ENCODE measurements at places on chromosomes 5 and 9.

DNA sequence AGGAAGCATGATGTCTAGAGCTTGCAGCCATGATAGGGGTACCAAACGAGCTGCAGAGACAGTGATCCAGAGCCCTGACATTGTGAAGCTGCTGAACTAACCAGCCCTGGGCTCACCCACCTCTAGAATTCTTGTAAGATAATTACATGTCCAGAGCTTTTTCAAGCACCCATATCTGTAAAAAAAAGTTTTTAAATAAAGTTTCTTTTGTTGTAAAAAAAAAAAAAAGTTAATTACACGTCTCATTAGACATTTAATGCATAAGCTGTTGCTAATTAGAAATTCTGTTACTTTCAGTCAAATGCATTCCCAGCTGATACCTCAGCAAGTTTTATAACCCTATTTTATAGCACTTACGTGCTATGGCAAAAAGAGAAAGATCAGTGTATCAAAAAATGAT lies 65.6 kb downstream of the C9orf85 start:
- DNase-seq, result no peak

- no peak for DNase-seq
Measured at GRCh38 chr9:130054325-130054786, 650 bp downstream of the GPR107 start.

DNA sequence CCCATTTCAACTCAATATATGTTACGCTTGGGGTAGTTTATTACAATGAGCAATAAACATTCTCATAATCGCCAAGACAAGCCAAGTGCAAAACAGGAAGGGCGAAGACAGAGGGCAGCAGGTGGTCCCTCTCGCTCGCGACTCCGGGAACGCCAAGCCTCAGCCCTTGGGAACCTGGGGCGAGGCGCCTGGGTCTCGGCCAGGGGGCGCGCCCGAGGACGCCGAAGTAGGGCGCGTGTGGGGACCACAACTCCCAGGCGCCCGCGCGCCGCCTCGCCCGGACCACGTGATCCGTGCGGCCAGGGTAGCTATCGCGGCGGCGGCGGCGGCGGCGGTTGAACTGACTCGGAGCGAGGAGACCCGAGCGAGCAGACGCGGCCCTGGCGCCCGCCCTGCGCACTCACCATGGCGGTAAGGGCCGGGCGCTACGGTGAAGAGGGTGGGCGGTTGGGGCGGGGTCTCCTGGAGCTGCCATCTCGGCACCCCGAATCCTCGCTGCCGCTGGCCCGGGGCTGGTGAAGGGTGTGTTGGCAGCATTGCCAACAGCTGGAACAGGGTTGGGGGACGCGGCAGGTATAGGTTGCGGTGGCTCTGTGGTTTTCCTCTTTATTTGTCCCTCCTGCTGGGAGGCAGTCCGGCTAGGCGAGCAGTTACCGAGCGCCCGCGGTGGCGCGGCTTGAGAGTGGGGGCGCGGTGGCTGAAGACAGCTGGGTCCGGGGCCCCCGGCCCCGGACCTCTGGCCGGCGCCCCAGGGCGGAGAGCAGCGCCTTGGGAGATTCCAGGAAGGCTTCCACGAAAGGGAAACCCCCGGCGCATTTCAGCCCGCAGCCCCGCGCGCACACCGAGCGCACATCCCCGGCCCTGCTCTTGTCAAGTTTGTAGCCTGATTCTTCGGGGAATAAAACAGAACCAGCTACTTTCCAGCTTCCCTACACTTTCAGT lies at the start of gene SLC31A2:
TSS of gene SLC31A2 (plus strand) at position 338 of the 942 bp plus-strand sequence. CDS start at position 406, 68 bp downstream.
- peak; percentile 89 for DNase-seq

DNA sequence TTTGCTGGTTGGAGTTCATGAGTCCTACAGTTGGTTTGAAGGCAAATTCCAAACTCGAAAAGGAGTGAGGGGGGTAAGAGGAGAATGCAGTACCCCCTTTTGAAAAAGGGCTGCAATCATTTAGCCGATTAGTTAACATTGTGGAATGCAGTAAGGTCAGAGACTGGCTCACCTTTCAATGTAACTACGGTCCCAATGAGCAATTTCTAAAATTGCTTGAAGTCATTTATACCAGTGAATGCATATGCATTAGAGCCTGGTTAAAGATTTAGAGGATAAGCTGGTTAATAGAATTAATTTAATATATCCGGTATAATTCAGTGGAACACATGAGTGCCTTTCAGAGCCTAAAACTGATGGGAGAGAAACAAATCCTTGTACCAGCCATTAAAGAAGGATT lies 172.6 kb upstream of the PAPPA start:
- DNase-seq, result no peak

GRCh38 chr9:25224309-25224708 lies 453.9 kb downstream of the TUSC1 start:
- DNase-seq, result no peak

- DNase-seq, result no peak
Measured at GRCh38 chr9:137127301-137128157, 11.4 kb upstream of the GRIN1 start.

GRCh38 chr5:72293495-72294055 lies 26.5 kb downstream of the MRPS27 start:
- DNase-seq, result no peak

DNA sequence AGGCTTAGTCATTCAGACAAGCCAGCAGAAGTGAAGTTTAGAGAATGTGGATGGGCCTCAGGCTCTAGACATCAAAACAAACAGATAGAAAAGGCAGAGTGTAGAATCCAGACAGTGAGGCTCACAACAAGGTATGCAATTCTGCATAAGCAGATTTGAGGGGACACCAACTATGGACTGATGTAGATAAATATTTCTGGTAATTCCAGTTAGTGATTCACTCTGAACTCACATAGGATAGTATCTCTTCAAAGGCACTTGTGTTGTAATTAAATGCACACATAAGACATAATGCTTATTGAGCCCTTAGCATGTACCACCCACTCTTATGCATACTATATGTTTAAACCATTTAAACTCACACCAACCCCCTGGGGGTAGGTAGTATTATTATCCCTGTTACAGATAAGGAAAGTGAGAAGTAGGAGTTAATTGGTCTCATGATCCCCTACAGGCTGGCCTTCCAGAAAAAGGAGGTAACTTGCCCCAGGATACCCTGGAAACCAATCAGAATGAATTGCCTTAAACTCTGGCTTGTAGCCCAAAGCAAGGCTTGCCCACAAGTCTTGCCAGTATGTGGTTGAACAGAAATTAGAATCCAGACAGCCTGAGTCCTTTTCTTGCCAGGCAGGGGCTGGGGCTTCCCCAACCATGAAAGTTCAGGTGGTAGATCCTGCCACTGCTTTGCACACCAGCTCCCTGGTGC lies 39.5 kb upstream of the HSPB3 start:
- no peak for DNase-seq

DNA sequence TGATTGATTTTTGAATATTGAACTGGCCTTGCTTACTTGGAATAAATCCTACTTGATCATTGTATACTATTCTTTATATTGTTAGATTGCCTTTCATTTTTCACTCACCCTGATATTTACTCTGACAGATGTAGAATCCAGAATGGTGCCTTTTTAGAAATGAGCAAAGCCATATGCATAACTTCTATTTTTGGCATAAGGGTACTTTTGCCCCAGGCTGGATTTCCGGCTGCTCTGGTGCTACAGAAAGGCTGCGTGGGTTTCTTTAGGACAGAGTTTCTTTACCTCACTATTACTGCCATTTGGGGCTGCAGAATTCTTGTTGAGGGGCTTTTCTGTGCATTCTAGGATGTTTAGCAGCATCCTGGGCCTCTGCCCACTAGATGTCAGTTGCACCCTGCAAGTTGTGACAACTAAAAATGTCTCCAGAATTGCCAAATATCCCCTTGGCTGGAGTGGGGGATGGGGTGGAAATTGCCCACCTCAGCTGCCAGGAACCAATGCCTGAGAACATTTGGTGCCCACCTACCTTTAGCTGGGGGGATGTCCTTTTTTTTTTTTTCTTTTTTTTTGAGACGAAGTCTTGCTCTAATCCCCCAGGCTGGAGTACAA lies 50.1 kb downstream of the SLC36A1 start:
- no peak for DNase-seq

DNA sequence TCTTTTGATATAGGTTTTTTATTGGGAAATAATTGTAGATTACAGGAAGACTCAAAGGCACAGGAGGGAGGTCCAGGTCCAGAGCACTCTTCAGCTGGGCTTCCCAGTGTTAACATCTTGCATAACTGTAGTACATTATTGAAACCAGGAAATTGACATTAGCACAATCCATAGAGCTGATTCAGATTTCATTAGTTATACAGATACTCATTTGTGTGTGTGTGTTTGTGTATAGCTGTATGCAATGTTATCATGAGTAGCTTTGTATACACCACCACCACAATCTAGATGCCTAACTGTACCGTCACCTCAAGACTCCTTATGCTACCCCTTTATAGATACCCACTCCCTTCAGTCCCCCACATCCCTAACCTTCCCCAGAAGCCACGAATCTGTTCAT lies 47.9 kb downstream of the SLC36A1 start:
- DNase-seq, result no peak

GRCh38 chr5:145811834-145812625 lies 23.1 kb downstream of the PRELID2 start:
- DNase-seq, result no peak

GRCh38 chr5:32387211-32387610 lies 57.3 kb downstream of the ZFR start:
- DNase-seq, result no peak

DNA sequence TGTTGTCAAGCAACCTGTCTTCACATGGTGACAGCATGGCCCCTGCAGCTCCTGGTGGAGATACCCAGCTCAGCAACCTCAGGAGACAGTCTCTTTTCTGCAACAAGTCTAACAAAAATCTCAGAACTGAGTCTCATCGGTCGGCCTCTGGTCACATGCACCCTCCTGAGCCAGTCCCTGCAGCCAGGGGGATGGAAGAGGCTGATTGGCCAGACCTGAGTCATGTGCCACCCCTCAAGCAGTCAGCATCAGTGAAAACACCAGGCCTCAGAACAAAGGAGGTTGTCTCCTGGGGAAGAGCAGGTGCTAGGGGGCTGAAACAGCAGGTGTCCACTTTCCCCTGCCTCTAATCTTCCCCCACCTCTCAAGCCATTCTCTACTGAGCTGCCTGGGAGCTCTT lies 54.4 kb downstream of the SMIM23 start:
- no peak for DNase-seq

GRCh38 chr9:29637471-29638237 lies 2064.4 kb upstream of the C9orf72 start:
- no peak for DNase-seq

DNA sequence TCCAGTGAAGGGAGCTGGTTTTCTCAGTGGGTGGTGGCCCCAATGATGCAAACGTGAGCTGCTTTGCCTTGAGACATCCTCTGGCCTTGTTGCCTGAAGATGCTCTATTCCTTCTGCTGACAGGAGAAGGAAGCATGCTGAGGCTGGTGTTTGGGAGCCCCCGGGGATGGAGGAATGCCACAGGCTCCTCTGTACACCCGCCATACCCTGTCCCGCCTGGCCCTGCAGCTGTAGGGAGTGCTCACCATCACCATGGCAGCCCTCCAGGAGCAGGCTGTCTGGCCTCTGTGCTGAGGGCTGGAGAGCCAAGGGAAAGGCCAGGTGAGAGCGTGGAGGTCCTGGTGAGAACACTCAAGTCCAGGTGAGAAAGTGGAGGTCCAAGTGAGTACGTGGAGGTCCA lies 134.4 kb downstream of the MRPL36 start:
- DNase-seq, result no peak

DNA sequence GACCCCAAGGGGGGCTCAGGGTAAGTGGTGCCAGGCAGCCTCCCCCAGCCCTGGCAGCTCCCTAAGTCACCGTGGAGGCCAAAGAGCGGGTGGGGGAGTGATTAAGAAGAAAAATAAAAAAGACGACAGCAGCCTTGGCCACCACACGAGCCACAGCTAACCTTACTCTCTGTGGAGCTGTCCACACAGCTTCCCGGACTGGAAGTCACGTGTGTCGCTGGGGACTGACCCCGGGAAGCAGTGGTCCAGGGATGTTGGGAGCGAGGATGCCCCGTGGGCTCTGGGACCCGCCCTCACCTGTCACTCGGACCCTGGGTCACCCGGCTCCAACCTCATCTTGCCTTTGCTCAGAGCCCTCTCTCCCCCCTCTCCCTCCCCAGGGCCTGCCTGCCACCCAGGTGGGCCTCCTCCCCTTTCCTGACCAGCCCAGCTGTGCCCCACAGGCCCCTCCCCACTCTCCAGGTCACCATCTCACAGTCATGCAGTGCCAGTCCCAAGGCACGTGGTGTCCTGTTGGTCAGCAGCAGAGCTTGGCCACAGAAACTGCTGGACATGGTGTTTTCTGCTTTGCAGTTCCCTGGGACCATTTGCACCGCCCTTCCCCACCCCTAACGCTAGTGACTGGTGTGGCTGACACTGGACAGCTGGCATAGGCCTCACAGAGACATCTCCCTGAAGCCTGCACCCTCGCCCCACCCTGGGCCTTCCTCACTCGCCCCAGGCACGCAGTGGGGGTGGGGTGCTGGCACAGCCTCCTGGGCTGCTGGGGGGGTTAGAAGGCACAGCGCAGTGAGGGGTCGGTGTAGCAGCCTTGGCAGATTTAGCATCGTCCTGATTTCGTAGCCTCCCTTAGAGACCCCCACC lies 9.8 kb upstream of the EXOC3 start:
- DNase-seq, result no peak

GRCh38 chr5:22719842-22720241 lies 133.3 kb downstream of the CDH12 start:
- DNase-seq, result no peak

- DNase-seq, result no peak
Measured at GRCh38 chr5:151541571-151541970, 49.6 kb downstream of the FAT2 start.

DNA sequence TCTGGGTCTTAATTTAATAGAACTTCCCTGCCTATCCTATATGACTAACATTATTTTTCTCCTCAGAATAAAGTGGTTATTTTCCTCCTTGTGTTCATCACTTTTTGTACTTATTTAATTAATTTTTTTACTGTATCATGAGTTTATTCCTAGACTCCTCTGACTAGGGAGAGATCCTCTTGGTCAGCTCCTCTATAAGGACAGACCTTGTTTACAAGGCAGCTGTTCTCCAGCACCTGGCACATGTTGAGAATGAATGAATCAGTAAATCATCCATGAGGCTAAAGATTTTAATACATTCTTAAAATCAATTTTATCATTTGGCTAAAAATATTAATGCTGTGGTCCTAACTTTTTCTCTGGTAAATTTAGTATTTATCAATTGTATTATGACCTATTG lies 139.8 kb downstream of the NUDT12 start:
- no peak for DNase-seq

DNA sequence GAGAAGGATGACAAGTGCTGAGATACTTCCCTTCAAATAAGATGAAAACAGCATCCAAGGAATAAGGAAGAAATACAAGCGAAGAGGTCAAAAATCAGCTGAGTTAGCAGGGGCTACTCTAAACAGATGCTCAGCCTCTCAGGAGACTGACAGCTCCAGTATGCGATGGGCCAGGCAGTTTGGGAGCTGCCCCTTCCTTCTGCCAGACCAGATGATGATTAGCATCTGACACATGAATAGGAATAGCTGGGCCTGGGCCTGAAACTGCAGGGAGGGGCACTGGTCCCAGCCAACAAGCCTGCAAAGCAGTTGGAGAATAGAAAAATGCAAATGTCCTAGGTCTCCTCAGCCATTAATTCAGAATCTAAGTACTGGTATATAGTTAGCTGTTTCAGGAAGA lies 13.1 kb upstream of the MAP3K1 start:
- no peak for DNase-seq
